Tibial nerve (tissue), 4 donors: ENCODE measurements at places on chromosomes 13 and 19.

DNA sequence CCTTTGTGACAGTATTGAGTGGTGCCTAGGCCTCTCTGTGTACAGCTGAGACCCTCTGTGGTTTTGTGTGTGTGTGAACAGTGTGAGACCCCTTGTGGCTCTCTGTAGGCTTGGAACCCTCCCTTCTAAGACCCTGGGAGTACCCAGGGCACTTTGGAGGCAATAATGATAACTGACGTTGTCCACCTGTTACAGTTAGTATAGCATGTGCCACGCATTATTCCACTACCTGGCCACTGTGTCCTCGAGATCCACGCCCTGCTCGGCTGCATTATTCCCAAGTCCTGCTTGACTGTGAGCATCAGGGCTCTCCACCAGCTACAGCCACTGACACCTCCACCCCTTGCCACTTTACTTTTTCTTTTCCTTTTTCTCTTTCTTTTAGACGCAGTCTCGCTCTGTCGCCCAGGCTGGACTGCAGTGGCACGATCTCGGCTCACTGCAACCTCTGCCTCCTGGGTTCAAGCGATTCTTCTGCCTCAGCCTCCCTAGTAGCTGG, 2.0 kb downstream of the GRAMD1A start:
- DNase-seq, result no peak

DNA sequence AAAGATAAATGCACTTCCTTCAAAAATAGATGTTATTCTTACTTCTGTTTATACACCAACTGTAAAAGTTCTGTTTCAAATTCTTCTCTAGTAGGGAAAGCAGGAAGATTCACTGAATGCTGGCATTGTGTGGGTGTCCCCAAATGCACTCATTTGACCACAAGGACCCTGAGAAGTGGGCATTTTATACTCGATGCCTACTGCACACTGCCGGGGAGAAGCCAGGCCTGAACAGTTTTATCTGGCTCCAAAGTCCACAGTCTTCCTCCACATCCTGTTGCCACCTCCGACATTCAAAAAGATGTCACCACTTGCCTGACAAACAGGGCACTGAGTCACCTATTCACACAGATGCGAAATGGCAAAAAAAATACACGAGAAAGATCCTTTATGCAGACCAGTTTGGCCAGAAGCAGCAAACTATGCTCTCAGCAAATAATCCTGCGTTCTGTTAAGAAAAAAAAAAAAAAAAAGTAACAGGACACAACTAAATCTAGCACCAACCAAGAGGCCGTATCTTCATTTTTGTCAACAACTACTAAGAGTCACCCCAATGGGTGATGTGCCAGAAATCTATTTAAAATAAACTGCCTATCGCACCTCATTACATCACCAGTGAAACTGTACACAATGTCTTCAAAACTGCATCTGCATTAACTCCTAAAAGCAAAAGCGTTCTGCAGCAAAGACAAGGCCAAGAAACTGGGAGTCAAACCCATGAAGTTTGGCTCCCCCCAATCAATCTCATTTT, 6.2 kb downstream of the ZC3H4 start:
- no peak for DNase-seq

GRCh38 chr13:59450229-59450628, 713.5 kb downstream of the DIAPH3 start:
- no peak for DNase-seq

GRCh38 chr13:55553701-55554100, 1587.0 kb upstream of the PRR20A start:
- no peak for DNase-seq

- no peak for DNase-seq
Measured at GRCh38 chr19:17942582-17943273, 9.9 kb downstream of the CCDC124 start.

- no peak for DNase-seq
Measured at GRCh38 chr13:91278888-91279287, 68.6 kb upstream of the MIR17HG start.

GRCh38 chr13:20161275-20161950, 561 bp upstream of the GJA3 start:
- no peak for DNase-seq

DNA sequence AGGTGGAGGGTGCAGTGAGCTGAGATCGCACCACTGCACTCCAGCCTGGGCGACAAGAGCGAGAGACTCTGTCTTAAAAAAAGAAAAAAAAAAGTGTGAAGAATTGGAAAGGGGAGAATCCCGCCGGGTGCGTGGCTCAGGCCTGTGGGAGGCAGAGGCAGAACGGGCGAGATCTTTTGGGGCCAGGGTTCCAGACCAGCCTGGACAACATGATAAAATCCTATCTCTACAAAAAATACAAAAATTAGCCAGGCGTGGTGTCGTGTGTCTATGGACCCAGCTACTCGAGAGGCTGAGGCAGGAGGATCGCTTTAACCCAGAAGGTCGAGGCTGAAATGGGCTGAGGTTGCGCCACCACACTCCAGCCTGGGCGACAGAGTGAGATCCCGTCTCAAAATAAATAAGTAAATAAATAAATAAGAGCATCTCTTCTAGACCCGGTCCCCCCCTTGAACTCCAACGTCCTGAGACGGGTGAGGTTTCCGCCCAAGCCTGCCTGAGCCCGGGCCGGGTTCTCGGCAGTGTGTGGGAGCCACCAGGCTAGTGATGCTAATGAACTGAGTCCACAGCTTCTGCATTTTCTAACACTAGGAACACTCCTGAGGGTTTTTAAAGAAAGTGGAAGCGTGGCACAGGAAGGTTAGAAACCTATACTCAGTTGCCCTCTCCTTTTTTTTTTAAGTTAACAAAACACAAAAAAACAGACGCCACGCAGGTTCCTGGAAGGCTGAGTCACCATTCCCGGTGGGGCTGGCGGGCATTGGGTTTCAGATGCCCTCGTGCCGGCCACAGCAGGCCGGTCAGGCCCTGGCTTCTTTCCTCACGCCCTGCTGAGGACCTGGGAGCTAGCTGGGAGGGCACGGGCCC, 22.0 kb downstream of the GPX4 start:
- DNase-seq, result no peak

GRCh38 chr13:98568918-98569317, 8.0 kb downstream of the STK24 start:
- no peak for DNase-seq

- no peak for DNase-seq
Measured at GRCh38 chr13:67855741-67856238, 625.7 kb upstream of the PCDH9 start.

DNA sequence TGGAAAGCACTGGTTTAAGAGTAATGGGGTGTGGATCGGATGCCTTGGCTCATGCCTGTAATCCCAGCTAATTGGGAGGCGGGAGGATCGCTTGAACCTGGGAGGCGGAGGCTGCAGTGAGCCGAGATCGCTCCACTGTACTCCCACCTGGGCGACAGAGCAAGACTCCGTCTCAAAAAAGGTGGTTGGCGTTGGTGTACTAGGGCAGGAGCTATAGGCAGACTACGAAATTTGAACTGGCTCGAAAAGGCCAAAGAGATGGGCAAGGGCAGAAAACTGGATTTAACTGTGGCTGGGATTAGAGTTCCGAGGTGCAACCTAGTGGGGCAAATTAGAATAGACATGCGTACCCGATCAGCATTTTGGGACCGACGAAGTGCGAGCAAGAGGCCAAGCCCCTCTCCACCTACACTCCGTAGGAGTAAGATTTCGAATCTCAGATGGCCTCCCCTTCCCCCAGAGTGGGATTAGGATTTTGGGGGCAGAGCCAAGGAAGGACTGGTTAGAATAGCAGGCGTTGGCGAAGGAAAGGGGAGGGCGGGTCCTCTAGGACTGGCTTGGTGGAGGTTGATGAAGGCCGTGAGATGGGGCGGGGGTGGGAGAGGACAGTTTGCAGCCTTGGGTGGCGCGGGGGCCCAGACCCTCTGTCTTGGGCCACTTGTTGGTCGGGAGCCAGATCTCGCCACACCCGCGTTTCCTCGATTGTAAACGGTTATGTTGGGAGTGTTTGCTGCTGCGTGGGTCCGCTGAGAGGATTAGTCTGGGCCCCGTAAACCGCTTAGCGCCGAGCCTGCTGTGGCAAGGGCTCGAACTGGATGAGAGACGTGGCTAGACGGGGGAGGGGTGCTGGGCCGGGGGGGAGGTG, 2.0 kb upstream of the INAFM1 start:
- peak; percentile 32 for DNase-seq

GRCh38 chr13:73698859-73699258, 435.3 kb downstream of the KLF12 start:
- DNase-seq, result no peak

DNA sequence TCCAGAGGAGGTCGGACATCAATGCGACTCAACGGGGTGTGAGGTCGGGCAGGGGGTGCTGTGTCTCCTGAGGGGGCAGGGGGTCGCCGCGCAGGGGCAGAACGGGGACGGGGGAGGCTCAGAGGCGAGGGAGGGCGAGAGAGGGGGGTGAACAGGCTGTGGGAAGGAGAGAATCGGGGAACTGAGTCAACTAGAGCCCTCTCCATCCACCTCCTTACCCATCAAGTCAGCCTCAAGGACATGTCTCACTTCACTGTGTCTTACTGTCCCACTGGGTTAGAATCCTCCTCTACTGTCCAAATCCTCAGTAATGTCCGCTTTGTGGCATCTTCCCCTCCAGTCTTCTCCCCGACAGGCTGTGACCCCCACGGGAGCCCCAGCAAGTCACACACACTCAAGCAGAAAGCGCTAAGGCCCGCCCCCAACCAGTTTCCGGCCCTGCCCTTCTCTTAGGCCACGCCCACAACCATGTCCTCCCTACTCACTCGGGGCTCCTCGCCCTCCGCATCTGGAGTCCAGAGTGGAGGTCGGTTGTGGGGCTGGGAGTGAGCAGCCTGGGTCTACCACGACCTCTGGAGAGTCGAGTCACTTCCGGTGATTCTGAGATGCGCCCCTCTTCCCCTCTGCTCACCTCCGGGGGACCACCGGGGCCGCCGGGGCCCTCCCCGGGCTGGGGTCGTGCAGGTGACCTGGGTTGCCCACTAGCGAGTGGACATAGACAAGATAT, 9.3 kb downstream of the PLEKHA4 start:
- DNase-seq, result no peak

- no peak for DNase-seq
Measured at GRCh38 chr13:51715613-51716012, 88.3 kb downstream of the DHRS12 start.

DNA sequence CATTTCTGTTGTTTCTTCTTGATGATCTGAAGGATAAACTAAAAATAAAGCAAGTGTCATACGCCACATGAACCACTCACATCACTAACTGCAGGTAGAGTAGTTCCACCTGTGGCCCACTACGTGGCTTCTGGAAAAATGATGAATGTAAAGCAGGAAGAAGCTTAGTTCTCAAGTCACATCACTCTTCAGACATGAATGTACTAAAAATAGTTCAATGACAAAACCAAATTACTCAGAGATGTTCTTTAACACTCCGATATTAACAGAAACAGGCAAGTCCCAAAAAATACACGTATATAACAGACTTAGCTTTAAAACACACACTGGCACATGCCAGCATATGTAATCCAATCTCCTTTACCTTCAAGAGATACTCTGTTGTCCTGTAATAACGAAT, 21.6 kb downstream of the RAB20 start:
- DNase-seq, result no peak

GRCh38 chr13:111552891-111553655, 232.6 kb downstream of the TEX29 start:
- DNase-seq, result no peak

GRCh38 chr13:43044720-43045301, 21.4 kb downstream of the DNAJC15 start:
- DNase-seq, result no peak

DNA sequence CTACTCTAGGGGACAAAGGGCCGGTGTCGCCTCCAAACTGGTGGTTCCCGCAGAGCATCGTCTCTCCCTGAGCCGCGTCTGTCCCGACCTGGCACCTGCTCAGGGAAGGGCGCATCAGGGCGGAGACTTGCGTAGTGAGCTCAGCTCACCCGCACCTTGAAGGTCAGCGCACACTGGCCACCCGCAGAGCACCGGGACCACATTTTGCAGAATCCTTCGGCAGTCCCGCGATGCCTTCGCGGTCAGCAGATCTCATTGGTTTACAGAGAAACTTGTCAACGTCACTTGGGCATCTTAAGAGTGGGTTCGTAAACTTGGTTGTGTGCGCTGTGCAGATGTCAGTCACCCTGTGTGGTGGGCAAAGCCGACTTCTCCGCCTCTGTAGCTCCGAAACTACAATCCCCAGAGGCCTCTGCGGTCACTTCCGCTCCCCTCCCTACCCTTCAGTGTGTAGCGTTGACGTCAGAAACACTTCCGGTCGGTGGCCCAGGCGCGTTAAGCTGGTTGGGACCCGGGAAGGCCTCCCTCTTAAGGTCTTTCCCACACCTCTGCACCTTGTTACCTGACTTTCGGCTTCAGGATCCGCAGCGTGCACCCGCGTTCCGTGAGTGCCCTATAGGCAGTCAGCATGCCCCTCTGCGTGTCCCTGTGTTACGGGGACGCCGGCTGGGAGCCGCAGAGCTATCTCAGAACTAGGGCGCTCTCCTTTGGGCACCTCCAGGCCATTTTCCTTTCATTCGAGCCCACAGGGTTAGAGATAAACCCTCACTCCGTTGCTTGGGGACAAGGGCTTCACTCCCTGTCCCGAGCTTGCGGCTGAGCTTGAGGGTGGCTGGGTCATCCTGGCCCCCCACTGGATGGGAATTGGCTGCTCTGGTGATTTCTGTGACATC, 36.5 kb upstream of the ZNF527 start:
- DNase-seq, result peak; percentile 90

DNA sequence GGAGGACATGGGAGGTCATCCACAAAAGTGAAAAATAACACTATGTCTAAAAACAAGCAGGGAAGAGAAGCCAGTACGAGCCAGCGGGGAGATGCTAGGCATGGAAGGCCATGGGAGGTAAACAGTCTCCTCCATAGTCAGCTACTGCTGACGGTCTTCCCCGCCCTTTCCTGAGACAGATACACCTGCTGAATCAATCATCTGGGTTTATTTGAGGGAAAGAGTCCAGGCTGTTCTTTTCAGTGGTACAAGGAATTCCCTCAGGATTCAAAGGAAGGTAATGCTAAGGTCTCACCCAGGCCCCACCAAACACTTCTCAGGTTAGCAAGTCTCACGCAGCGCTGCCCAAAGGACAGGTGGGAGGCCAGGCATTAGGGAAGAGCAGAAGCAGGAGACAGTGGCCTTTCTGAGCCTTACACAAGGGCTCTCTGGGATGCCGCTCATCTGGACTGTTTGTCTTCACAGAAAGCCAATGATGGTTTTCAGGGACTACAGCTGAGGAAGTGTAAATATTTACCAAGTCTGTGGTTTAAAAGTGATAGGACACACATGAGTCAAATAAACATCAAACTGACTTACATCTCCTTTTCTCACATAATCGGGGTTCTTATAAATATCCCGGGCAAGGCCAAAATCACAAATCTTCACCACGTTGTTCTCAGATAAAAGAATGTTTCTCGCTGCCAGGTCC, 173.9 kb downstream of the FLT1 start:
- no peak for DNase-seq

DNA sequence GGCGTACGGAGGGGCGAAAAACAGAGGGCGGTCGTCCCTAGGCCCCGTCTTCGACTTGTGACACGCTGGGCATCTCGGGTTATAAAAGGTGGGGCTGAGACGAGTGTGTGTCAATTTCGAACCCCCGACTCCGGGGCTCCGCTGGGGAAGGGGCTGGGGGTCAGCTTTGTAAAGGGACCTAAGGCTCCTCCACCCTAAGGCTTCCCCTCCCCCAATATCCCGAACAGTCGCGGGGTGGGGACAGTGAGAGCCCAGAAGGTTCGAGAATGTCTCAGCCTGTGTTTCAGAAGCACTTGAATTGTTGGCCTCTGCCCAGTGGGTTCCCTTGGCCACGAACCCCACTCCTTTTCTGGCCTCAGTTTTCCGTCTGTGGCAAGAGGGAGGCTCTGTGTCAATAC, 450 bp downstream of the SELENOW start:
- DNase-seq, result no peak
